ENCODE measurements at places on chromosomes 2 and 18.

DNA sequence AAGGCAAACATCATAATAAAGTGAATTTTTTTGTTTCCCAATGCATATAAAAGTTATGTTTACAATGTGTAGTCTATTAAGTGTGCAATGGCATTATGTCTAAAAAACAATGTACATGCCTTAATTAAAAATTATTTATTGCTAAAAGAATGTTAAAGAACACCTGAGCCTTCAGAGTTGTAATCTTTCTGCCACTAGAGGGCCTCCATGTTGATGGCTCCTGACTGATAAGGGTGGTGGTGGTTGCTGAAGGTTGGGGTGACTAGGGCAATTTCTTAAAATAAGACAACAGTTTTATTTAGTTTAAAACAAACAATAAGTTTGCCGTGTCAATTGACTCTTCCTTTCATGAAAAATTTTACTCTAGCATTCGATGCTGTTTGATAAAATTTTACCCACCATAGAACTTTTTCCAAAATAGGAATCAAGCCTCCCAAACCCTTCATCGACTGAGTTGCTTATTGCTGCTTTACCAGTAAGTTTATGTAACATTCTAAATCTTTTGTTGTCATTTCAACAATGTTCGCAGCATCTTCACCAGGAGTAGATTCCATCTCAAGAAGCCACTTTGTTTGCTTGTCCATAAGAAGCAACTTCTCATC lies 32.3 kb downstream of the MAP3K2 start:
- no peak for DNase-seq

GRCh38 chr18:27185025-27185763 lies at the start of gene CHST9:
TSS of gene CHST9 (minus strand) at chr18:27185308. CDS start at chr18:27142809, 42,499 bp downstream.
- DNase-seq = no peak

DNA sequence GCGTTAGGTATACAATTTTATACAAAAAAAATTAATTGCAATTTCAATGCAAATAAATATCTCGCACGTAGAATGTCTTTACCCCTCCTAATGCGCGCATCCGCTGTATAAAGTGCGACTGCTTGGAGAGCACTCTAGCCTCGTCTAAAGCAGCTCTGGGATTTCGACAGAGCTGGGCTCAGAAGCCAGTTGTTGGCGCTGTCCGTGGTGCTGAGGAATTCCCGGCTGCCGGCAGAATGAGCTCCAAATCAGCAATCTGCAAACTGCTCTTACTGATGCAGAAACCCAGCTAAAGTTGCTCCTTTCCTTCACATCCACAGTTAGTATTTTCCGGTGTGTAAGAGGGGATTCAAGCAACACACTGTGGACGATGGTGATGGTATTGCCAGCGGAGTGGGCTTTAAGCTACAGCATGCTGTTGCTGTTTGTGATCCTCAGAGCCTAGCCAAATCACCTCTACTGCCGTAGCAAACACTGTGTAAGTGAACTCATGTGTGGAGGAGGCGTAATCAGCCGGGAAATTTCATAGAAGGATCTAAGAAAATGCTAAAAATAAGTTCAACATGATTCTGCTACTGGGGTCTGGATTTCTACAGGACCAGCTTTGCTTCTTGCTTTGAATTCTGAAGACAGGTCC lies at the start of gene VWC2L:
Gene VWC2L, plus strand, starts transcription at position 137 of the 637 bp plus-strand sequence. CDS start 3,140 bp downstream, outside the sequence.
- peak; percentile 69 for DNase-seq

GRCh38 chr18:44410740-44411139 lies 269.9 kb upstream of the SETBP1 start:
- peak; percentile 6 for DNase-seq

GRCh38 chr2:215241791-215242305 lies 70.0 kb upstream of the ATIC start:
- no peak for DNase-seq

DNA sequence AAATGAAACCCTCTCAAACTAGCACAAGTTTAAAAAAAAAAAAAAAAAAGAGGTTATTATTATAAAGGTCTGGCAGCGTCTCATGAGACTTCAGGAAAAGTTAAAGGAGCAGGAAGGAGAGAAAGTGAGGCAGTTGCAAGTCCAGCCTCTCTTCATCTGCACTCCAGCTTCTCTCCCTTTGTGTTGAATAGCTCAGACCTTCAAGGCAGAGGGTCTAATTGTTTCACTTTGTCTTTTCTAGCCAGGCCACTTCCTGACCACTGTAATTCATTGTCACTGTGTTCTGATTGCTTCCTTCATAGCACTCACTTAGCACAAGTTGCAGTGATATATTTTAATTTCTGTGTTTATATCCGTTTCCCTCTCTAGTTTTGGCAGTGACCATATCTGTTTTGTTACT lies 99.9 kb downstream of the SPATS2L start:
- DNase-seq = no peak

- DNase-seq = no peak
Observed at GRCh38 chr2:143133783-143134182, 4.6 kb downstream of the ARHGAP15 start.

DNA sequence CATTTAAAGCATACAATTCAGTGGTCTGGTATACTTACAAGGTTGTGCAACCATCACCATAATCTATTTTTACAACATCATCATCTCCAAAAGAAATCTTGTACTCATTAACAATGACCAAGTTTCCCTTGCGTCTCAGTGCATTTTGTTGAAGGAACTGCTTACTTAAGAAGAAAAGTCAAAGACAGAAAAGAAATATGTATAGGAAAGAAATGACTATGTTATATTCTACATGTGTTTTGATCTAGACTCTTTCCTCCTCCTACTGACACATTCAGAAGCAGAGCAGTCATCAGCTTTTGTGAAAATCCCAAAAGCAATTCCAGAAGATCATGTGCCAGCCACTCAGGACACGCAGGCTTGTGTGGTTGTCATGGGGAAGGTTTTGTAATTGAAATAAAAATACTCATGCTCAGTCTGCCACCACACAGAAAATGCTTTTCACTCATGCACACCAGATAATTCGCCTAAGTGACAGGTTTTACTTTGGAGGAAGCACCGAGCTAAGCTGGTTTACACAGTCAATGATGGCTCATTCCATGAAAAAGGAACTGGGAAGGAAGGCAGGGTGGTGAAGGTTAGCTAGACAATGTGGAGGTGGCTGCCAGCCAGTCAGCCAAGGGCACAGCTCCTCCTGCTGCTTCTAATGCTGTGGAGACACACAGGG lies 158.5 kb upstream of the REV1 start:
- DNase-seq = peak; percentile 84

Measured in fibroblast of skin of scalp (primary cell).